ENCODE measurements at places on chromosomes 6 and 20.

DNA sequence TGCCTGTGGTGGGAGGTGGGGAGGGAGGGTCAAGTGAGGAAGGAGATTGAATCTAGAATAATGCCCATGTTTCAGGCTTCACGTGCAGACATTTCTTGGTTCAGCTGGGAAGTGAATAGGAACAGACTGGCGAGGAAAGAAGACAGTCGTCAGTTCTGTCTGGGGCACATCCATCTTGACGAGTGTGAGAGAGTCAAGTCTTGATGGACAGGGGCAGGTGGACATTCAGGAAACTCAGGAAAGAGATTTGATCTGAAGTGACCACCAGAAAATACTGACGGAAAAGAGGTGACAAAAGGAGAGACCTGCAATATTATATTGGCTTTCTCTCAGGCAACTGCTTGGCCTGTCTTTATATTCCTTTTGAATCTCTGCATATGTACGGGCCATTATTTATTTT lies 68.6 kb downstream of the ESR1 start:
- DNase-seq: no peak

DNA sequence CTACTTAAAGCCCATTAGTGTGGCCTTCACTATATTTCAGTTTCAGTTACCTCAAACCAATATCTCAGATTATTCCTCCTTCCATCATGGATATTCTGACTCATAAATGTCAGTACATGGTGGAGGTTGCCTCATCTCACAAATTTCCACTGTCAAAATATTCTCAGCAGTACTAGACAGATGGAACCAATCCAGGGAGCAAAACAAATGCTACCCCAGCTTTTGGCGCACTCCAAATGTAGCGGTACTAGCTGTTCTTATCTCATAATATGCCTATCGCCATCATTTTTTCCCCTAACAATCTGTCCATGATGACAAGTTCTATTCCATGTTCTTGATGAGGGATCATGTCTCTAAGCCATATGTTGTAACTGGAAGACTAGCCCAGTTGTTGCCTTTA lies 1026.1 kb downstream of the KIF16B start:
- DNase-seq: no peak

DNA sequence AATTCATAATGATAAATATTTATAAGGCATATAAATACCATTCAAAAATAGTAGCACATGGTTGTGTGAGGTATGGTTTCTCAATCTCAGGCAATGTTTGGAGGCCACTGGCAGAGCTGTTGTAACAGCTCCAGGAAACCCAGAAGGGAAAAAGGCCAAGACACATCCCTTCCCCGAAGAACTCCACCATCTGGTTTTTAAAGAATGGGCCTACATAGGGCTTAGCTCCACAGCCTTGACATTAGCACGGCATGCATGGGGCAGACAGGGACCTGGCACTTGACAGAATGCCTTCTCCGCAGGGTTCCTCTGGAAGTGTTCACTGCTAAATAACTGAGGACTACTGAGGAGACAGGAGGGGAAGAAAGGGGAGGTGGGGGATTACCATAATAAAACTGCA lies 16.1 kb upstream of the FOXO3 start:
- DNase-seq: no peak

GRCh38 chr6:101818051-101818450 lies 424.5 kb downstream of the GRIK2 start:
- DNase-seq: no peak

- DNase-seq: peak; percentile 26
These were observed 4.2 kb upstream of the IRF4 start for GRCh38 chr6:387293-387741.

GRCh38 chr6:110881546-110882273 lies 7.1 kb downstream of the AMD1 start:
- DNase-seq: no peak

DNA sequence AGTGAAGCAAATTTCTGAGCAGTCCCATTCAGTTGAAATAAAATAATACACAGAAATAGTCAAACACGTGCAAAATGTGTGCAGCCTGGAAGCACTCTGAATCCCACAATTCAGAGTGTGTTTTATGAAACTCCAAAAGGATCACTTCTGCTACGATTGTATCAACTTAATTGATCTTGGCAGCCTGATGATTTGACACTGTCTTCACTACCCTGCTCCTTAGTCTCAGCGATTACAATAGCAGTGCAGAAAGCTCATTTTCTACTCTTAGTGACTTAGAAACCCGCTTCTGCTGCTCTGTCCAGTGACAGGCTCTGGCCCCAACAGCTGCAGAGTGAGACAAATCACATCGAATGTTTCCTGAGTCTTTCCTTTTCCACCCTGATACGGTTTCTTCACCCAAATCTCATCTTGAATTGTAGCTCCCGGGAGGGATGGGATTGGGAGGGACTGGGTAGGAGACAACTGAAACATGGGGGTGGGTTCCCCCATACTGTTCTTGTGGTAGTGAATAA lies 16.2 kb upstream of the EMILIN3 start:
- no peak for DNase-seq

DNA sequence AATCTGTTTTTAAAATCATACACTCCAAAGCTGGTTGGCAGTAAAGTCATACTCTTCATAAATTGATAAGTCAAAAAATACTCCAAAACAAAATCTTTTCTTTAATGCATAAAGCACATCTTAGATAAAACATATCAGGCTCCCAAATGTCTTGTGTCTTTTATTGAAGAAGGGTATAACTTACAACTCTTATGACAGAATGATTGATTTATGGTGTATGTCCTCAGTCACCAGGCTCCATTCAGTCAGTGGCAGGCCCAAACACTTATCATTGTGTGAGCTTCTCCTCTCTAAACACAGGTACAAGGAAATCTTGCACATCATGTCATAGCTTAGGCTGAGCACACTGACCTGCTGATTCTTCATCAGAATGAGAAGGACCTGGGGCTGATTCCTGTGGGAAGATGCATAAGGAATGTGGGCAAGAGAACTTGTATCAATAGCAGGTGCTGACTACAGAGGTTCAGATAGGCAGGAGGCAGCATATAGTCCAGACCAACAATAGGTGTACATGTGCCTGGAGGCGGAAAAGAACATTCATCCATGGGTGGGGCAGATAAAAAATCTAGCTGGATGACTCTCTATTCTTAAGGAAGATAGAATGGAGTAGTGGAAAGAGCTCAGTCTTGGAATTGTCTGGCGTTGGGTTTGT lies 1.9 kb downstream of the CALHM5 start:
- DNase-seq: no peak

DNA sequence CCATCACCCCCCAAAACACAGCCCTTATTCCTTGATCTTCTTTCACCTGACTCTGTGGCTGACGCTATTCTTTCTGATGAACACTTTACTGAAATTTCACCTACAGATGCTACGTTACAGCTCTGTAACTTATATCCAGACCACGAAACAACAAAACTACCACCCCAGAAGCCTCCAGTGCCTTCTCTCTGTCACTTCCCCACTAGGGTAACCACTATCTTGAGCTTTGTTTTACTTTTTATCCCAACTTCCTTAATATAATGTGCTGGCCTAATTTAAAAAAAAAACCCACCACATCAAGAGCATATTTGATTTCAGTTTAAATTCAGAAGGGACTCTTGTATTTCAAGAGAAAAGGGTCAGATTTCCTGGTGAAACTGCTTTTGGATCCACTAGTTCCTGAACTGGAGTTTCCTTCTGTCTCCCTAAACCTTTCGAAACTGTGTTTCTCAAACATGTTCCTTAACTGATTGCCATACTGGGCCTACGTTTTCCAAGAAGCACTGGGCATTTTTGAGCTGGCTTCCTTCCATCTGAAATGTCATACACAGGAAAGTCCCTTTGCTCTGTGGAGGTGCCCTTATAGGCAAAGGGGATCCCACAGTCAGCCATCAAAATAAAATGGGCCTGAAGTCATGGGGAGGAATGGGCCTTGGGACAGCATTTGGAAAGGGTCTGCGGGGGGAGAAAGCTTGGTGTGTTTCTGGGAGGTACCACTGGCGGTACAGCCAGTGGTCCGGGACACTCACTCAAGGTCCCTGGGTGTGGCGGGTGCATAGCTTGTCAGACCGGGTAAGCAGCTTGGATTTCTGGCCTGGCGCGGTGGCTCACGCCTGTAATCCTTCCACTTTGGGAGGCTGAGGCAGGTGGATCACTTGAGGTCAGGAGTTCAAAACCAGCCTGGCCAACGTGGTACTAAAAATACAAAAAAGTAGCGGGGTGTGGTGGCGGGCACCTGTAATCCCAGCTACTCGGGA lies 25.8 kb upstream of the RTF2 start:
- peak; percentile 6 for DNase-seq

- DNase-seq: peak; percentile 1
These were observed 167.2 kb downstream of the LINC00237 start for GRCh38 chr20:20939006-20939405.

DNA sequence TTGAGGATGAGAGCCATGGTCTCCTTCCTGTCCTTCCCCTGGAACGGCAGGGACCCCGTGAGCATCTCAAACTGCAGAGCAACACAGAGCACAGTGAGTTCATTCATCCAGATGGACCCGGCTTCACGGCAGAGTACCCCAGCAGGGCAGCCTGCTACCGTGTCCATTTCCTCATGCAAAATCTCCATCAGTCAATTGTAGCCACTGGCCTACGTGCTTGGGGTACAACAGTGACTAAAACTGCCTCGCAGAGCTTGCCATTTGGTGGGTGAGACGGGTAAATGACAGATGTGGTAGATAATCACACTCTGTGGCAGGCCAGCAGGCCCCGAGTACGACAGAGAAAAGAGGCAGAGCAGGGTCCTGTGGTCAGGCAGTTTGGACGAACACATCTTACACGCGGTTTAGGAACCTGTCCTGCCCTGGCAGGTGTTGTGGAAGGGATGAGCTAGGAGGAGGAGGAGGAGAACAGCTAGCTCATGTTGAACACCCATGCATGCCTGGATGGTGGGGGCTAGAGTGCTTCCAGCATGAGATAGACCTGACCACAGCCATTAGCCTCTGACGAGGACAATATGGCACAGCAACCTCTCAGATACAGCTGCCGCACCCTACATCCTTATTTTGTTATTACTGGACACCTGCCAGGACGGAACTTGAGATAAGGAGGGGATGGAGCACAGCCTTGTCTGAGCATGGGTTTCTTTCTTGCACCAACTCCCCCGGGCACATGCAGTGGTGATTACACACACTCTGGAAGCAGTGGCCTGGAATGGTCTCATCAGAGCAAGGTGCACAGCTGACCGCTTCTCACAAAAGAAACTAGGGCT lies 95.6 kb downstream of the RAMACL start:
- DNase-seq: peak; percentile 63

DNA sequence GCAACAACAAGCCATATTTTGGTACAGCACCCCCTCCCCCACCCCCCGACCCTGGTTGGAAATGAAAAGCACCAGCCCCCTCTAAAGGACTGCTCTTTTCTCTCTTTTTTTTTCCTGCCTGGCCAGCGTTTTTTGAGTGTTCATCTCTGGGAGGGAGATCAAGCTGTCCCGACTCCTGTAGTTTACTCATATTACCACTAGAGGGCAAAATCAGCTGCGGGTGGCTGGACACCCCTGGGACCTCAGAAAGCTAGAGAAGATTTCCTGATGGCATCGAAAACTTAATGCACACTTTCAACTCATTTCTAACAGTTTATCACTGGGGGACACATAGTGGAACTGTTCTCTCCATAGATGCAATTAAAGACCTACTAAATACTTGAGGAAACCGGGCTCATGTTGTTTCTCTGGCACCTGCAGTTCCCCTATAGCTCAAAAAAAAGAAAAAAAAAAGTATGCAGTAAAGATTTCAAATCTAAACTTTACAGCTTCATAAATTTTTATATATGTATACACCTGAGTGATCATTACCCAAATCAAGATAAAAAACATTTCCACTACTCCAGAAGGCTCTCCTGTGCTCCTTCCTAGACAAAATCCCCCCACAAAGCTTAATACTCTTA lies 24.4 kb downstream of the CNBD2 start:
- peak; percentile 84 for DNase-seq

GRCh38 chr6:91633374-91634111 lies 1046.7 kb upstream of the MAP3K7 start:
- DNase-seq: peak; percentile 57

DNA sequence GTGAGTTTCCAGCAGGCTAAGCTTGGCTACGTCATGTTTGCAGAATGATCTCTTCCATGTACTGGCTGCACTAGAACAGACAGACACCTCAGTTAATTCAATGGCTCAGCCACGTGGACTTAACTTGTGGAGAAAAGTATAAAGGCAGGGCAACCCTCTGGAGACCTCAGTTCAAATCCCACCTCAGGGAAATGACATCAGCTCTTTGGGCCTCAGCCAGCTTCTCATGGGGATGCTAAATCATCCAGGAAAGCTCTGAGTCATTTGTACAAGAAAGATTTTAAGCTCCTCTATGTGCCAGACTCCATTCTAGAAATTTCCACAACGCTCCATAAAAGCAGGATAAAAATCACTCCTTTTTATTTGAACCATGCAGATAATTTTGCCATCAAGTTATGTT lies 128.5 kb upstream of the SALL4 start:
- DNase-seq: peak; percentile 4

- no peak for DNase-seq
These were observed 3.6 kb upstream of the SF3B5 start for GRCh38 chr6:144098993-144099392.

DNA sequence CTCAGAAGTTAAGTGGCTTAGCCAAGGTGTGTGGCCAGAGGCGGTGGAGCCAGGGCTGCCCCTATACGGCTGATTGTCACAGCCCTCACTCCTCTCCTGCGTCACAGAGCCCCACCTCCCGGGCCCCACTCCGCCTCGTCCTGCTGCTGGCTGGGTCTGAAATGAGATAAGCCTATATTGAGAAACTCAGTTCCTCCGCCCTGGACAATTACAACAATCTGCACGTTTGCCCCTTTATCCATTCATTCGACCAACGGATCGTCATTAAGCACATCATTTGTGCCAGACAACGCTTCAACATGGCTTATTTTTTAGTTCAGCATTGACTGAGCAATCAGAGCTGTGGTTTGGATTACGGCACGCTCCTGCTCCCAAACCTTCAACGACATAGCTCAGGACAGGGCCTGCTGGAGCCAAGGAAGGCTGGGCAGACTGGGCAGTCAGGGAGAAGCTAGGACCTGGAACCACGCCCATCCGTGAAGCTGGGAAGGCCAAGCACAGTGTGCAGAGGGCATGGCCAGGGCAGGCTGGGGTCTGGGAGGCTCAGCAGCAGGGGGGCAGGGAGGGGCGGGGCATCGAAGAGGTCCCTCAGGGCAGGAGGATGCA lies 16.6 kb upstream of the EZR start:
- peak; percentile 95 for DNase-seq

DNA sequence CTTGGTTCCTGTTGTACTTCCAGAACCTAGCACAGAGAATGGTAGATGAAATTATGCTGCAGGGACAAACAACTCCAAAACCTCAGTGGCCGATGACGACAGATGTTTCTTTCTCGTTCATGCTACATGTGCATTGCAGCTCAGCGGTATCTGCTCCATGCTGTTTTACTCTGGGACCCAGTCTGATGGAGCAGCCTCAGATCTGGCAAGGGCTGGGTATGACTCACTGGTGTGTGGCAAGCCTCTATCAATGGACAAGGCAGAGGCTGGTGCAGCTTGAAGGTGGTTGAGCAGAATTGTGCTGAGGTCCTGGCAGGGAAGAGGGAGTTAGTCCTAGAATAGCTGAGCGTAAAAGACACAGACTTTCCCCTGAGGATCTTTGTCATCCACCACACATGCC lies 10.3 kb upstream of the BLCAP start:
- peak; percentile 20 for DNase-seq
